ENCODE measurements at places on chromosomes 11 and 22. TPM values are rescaled to one million over a fixed set of nuclear protein-coding genes. Genes with fewer than 3 reads are reported as not detected.

The VPREB1 gene
- total RNA-seq, result not detected

The BATF2 gene
- 1.2 TPM for total RNA-seq

The KMT2A gene
- 84.8 TPM for total RNA-seq

The HSPB2 gene
- 5.0 TPM for total RNA-seq

The PIM3 gene
- 105 TPM for total RNA-seq

The LMO2 gene
- 37.4 TPM for total RNA-seq

The RAB38 gene
- total RNA-seq, result 0.59 TPM

DNA sequence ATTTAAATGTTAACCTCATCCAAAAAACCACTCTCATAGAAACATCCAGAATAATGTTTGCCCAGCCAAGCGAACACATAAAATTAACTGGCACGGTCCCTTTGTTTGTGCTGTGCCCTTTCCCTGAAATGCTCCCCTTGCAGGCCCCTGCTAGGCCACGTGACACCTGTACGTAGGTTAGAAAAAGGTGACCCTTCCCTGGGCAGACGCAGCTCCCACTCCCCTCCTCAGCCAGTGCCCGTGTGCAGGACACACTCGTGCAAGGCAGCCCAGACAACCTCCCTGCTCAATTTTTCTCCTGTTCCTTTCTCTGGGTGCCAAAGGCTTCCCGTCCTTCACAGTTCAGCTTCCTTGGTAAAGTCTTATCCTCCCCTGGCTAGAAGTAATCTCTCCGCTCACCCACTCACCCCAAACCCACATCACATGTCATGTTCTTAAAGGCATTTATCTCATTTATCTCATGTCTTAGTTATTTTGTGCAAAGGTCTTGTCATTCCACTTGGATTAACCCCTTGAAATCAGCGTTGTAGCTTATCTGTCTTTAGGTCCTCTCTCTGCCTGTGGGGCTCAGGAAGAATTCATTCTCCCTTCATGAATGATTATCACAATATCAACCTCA, 20.7 kb downstream of the FAM83F start:
- no peak overlapping the region for H3K27ac ChIP-seq
- no peak for DNase-seq
- peaks cover 3% of the 10 kb centered on the region for H3K27me3 ChIP-seq
- no peak overlapping the region for H3K4me3 ChIP-seq
- no peaks in the 10 kb centered on the region for H3K4me1 ChIP-seq

- H3K36me3 ChIP-seq, result no peaks in the 10 kb centered on the region
- no peak for DNase-seq
- H3K4me1 ChIP-seq, result peaks cover 20% of the 10 kb centered on the region
- no peak overlapping the region for H3K4me3 ChIP-seq
Measured at GRCh38 chr11:33689501-33689900, 11.1 kb downstream of the C11orf91 start.

GRCh38 chr11:63997801-63998337, 11.6 kb downstream of the OTUB1 start:
- H3K27ac ChIP-seq, result no peak overlapping the region
- no peaks in the 10 kb centered on the region for H3K27me3 ChIP-seq

- no peaks in the 10 kb centered on the region for H3K27me3 ChIP-seq
- H3K27ac ChIP-seq, result peak overlapping the region; percentile 53
- H3K4me1 ChIP-seq, result peaks cover 18% of the 10 kb centered on the region
- no peak for DNase-seq
Measured at GRCh38 chr11:46279126-46280099, 2.0 kb downstream of the CREB3L1 start.

- no peak overlapping the region for H3K27ac ChIP-seq
- H3K27me3 ChIP-seq, result no peaks in the 10 kb centered on the region
- no peaks in the 10 kb centered on the region for H3K4me1 ChIP-seq
Measured at GRCh38 chr11:20088397-20089225, 71.7 kb downstream of the DBX1 start.

GRCh38 chr11:11010624-11011127, 152.8 kb upstream of the ZBED5 start:
- DNase-seq, result peak; percentile 28
- H3K27ac ChIP-seq, result no peak overlapping the region
- no peaks in the 10 kb centered on the region for H3K36me3 ChIP-seq
- no peak overlapping the region for H3K4me3 ChIP-seq

GRCh38 chr11:23865341-23865975, 631.4 kb upstream of the LUZP2 start:
- no peak for DNase-seq
- no peaks in the 10 kb centered on the region for H3K36me3 ChIP-seq
- H3K4me3 ChIP-seq, result no peak overlapping the region

- no peak overlapping the region for H3K27ac ChIP-seq
- peaks cover 2% of the 10 kb centered on the region for H3K36me3 ChIP-seq
- peaks cover 12% of the 10 kb centered on the region for H3K4me1 ChIP-seq
Measured at GRCh38 chr22:24068377-24068680, 57.2 kb downstream of the CABIN1 start.

DNA sequence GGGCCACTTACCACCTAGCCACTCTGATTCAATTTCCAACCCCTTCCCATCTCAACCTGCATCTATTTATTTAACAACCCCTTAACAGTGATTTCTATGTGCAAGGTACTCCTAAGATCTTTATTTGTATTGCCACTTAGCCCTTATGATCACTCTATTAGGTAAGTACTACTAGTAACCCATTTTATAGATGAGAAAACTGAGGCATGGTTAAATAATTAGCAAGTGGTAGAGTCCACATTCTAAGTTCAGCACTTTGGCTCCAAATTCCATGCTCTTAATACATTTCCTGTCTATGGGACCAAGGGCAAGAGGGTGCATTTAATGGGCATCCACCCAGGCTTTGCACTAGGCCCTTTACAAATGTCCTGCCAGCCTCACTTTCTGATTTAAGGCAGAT, 38.1 kb upstream of the CSNK2A3 start:
- H3K27me3 ChIP-seq, result no peaks in the 10 kb centered on the region
- no peaks in the 10 kb centered on the region for H3K36me3 ChIP-seq
- no peak overlapping the region for H3K4me3 ChIP-seq
- DNase-seq, result no peak
- no peak overlapping the region for H3K27ac ChIP-seq

DNA sequence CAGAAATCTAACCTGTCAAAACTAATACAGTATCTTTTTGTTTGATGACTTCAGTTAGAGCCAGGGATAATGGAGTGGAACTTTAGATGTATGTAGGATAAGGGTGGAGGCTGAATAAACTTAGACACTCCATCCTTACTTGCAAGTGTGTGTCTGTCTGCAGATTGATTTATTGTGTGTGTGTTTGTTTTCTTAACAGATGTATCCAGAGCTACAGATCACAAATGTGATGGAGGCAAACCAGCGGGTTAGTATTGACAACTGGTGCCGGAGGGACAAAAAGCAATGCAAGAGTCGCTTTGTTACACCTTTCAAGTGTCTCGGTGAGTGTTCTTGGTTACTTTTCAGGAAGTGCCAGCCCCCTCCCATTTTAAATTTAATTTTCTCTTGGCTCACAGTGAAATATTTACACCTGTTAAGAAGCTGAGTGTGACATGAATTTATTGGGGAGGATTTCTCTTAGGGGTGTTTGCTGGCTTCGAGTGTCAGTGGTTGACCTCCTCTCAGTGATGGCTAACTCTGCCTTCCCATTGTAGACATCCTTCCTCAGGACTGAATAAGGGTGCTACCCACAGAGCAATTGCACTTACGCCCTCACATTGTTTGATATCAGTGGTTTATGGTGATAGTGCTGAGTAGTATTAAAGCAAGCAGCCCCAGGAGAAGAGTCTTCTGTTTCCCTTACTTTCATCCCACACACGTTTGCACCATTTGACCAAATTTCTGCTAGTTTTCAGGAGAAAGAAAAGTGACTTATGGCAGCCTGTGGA, 40.8 kb downstream of the APLP2 start:
- H3K4me1 ChIP-seq, result no peaks in the 10 kb centered on the region
- no peak overlapping the region for H3K4me3 ChIP-seq
- H3K36me3 ChIP-seq, result peaks cover 29% of the 10 kb centered on the region
- no peak for DNase-seq
- no peak overlapping the region for H3K27ac ChIP-seq
- H3K27me3 ChIP-seq, result no peaks in the 10 kb centered on the region

DNA sequence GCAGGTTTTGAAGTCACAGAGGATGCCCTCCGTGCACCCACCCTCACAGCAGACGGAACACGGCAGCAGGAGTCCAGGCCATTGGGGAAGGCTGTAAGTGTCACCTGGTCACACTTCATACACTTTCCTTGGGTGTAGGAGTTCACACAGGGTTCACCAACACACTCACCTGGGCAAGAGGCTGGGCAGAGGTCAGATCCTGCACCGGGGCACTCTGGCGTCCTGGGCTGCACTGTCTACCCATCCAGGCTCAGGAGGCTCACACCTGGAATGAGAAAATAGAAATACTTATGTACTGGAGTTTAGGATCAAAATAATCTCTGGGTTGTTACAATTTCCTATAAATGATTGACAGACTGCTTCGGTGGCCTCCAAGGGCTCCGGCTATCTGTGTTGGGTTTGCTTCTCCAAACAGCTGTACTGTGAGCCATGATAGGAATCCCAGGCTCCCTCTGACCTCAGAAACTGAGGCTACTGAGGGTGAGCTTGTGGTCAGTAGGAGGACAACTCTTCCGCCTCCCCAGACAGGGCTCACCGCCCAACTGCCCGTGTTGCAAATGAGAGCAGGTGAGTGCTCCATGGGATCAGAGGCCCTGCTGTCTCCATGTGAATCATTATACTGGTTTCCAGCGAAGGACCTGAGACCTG, 20.1 kb upstream of the CARS1 start:
- H3K36me3 ChIP-seq, result no peaks in the 10 kb centered on the region
- no peak for DNase-seq
- H3K4me1 ChIP-seq, result no peaks in the 10 kb centered on the region
- H3K27me3 ChIP-seq, result no peaks in the 10 kb centered on the region
- no peak overlapping the region for H3K4me3 ChIP-seq

Data from tibial nerve (tissue), 4 donors.